ENCODE measurements at places on chromosomes 7 and 10.

GRCh38 chr10:74824184-74824899, 2.1 kb upstream of the KAT6B start:
- no peak for DNase-seq

DNA sequence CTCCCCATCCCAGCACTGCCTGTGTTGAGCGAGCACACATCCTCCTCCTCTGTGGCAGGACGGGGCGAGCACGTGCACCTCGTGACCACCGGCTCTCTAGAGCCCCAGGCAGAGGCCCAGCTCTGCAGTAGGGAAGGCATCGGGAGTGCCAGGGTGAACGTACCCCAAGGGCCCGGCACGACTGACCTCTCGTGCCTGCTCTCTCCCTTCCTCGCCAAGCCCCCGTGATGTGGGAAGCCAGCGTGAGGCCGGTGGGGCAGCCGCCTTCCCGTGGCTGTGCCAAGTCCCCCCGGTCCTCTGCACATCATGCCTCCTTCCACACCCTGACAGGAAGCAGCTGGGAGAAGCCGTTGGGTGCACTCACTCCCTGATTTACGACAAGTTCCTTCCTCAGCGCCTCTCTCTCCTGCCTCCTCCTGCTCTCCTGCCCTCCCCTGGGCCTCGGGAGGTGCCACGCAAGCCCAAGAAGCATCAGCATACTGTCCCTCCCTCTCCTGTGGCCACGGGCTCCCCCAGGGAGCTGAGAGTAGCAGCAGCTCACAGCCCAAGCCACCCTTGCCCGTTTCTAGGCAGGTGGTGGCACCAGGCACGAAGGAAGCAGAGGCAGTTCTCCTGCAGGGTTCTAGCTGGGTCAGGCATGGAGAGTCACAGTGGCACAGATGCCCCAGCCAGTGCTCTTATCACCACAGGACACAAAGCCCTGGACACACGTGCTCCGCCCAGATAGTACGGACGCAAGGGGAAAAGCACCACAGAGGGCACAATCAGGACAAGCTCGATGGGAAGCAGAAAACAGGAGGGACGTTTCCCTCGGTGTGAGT, 47.0 kb downstream of the AMZ1 start:
- DNase-seq = no peak

GRCh38 chr10:51389415-51390321, 309.7 kb downstream of the CSTF2T start:
- DNase-seq = peak; percentile 13

- peak; percentile 41 for DNase-seq
These were observed 453.1 kb downstream of the SORCS1 start for GRCh38 chr10:106711313-106711906.

- no peak for DNase-seq
These were observed 14.8 kb upstream of the SH2D4B start for GRCh38 chr10:80522756-80523363.

- DNase-seq = peak; percentile 74
These were observed 29.8 kb downstream of the ADAP1 start for GRCh38 chr7:924541-925231.

- no peak for DNase-seq
These were observed 22.0 kb downstream of the VWA2 start for GRCh38 chr10:114261076-114261475.

DNA sequence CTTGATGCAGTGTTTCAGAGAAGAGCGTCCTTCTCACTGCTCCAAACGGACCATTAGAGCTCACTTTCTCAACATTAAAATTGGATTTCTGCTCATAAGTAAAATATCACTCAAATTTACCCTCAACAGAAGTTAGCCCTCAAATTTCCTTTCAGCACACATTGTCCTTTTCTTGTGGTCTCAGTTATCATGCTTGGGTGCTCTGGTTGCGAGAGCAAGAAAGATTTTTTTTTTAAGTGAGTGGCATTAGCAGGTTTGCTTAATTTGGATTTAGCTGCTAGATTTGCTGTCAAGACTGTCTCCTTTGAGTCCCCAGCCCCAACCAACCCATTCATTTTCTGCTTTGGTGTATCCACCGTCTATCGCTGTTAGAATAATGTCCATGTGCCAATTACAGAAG, 2.6 kb upstream of the CH25H start:
- no peak for DNase-seq

DNA sequence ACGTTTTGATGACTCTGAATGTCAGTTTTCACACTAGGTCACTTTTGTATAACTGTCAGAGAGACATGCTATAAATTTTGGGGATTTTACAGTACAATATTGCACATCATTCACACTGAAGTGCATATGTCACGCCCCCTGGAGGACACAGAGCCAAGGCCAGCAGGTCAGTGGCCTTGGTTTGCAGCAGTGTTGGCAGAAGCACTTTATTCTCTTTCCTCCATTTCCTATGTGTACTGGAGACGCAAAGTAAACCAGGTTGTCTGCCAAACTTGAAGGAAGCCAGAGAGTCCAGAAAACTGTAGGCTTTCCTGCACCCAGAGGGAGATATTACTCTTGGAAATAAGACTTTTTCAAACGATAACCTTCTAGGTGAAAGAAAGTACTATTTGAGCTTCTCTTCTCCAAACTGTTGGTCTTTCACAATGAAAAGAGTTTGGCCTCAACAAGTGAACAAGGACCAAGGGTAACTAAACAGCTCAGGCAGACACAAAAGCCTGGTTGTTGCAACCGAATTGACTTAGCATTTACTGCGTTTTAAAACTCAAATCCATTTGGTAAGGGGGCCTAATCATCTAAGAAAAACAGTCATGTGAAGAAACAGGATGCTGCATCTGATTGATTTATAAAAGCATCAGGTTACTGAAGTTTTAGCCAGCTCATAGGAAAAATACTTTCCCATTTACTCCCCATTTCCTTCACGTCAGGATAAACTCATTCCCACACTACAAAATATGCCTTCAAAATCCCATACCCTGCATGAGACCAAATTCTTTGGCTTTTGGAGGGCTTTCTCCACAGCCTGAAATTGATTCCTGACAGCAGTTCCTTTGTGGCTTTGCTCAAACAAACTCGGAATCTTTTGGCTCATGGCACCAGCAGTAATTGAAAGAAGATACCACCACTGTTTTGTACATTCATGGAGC, 83.0 kb upstream of the SEC61G start:
- DNase-seq = no peak

DNA sequence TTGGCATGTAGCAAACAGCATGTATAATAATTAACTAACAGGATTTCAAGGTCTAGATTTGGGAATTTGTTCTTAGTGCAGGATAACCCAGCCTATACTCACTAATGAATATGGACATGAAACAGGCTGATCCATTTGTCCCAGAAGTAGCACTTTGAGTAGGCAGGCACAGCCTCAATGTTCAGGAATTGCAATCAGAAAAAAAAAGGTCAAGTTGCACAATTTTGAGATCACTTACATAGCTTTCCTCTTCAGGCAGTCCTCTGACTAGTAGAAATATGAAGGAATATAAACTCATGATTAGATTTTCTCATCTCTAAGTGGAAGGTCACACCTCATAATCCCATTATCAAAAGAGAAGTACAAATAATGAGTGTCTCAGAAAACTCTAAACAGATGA, 921.4 kb upstream of the CELF2 start:
- DNase-seq = no peak

DNA sequence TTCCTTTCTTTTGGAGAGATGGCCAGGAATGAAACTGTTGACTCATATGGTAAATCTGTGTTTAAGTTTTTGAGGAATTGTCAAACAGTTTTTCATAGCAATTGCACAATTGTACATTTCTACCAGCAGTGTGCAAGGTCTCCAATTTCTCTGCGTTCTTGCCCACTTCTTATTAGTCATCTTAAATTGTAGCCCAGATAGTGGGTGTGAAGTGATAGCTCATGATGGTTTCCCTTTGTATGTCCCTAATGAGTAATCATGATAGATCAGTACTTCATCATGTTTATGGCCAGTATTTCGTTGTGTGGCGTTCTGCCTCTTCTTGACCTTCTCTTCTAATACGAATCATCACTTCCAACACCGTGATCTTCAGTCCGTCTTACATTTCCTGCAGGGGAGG, 136.3 kb downstream of the DOCK1 start:
- DNase-seq = no peak

- DNase-seq = no peak
These were observed 212.3 kb upstream of the CSTF2T start for GRCh38 chr10:51911723-51912122.

DNA sequence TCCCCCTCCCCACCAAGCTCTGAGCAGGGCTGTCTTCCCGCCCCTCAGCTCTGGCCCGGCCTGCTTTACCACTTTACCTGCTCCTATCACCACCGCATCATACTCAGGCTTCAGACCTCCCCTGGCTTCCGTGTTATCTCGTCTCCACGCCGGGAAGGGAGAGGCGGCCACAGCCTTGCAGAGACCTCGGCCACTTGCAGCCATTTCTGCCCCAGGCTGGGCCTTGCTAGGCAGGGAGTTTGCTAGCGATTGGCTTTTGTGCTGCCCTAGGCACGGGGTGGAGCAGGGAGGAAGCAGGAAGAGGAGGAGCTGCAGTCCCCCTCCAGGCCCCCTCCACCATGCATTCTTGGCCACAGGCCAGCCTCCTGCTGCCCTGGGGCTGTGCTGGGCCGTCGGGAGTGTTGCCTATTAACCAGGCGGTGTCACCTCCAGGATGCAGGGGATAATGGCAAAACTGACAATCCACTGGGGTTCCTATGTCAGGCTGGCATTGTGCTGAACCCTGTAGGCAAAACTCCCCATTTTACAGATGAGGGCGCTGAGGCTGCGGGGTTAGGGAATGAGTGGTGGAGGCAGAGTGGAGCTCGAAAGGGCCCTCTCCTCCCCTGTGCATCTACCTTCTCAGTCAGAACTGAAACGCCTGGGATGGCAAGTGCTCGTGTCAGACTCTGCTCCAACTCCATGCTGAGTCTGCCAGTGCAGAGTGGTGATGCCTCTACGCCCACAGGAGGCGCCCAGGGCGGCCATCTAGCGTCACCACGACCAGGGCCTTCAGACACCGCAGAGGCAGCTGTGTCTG, at the start of gene PYROXD2:
Gene PYROXD2 (minus strand): TSS at position 251 of the 799 bp plus-strand sequence. CDS start 47 bp downstream, at position 204.
- DNase-seq = no peak

GRCh38 chr7:27920281-27920946, 180.5 kb downstream of the TAX1BP1 start:
- no peak for DNase-seq

DNA sequence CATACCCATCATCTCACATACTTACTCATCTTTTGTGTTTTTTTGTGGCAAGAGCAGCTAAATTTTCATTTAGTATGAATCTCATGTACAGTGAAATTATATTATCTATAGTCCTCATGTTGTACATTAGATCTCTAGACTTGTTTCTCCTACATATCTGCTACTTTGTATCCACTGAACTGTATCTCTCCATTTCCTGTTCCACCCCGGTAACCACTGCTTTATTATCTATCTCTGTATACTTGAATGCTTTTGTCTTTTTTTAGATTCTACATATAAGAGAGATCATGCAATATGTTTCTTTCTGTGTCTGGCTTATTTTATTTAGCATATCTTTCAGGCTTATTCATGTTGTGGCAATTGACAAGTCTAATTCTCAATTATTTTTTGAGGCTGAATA, 125.1 kb downstream of the ANKRD7 start:
- DNase-seq = no peak

GRCh38 chr7:134548877-134549276, at the start of gene AKR1B15:
AKR1B15 (plus strand) TSS chr7:134549110; CDS start chr7:134564620, 15,510 bp downstream.
- DNase-seq = peak; percentile 46

DNA sequence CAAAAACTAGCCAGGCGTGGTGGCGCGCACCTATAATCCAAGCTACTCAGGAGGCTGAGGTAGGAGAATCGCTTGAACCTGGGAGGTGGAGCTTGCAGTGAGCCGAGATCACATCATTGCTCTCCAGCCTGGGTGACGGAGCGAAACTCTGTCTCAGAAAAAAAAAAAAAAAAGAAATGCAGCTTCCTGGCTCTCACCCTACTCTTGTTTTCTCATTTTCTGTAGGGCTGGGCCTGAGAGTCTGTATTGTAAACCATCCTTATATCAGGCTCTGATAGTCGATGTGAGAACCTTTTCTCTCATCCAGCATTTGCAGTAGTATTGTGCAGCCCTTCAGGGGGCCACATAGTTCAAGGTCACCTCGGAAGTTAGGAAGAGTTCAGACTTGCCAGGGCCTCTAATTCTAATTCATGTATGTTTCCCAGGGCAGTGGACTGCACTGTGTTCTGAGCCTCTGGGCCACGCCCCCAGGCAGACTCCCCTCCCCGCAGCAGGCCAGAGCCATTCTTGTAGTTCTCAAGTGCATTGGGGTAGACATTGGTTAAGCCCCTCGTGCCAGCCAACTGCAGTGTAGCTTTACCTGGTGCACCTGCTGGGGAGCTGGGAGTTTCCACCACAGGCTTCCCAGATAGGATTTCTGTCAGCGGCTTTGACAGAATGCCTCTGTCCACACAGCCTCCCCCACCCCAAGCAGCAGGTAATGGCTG, 38.3 kb upstream of the PDCD4 start:
- DNase-seq = no peak

DNA sequence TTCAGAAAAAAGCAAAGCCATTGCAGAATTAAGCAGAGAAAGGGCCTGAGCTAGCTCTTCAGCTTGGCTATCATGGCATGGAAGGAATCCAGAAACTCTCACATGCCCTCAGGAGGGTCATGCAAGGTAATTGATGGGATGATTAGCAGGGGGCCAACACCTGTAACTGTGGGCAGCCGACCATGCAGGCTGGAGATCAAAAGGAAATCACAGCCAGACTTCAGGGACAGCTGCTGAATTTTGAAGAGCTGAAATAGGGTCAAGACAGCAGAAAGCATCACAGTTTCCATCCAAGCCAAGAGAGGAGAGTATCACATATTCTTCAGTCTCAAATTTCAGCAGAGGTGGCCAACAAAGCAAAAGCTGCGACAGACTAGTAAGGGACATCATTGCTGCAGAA, 239.6 kb upstream of the STEAP1 start:
- DNase-seq = no peak

GRCh38 chr10:6123532-6123931, 34.7 kb downstream of the RBM17 start:
- DNase-seq = no peak

DNA sequence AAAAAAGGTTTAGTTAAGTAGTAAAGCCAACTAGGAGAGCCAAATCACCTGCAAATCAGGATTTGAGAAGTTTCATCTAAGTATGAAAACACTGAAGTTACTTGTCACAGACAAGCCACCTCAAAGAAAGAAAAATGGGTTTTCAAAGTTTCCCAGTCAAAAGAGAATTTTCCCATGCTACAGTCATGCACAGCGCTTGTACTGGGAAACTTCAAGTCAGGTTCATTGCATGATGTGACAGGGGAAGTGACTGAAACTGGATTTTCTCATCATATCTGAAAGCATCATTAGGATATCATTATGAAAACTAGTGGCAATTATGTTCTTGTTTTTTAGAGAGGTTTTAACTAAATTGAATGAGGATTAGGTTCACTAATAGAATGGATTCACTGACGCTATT, 167.0 kb downstream of the SGMS1 start:
- DNase-seq = no peak

DNA sequence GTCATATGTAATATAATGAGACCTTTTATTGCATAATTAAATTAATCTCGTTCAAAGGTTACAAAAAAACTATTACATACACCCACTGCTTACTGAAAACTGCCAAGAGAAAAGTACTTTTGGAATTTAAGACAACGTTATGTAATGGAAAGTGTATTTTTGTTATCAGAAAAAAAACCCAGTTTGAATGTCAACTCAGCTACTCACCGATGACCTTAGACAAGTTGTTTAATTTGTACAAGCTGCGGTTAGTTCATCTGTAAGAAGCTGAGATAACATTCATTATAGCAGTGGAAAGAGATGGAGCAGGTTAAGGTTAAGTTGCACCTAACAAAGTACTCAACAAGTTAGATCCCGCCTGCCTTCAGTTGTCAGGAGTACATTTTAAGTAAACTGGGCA, 1.1 kb downstream of the PSMA2 start:
- DNase-seq = no peak

All from GM12892 (cell line).